ENCODE measurements at places on chromosomes 1 and 21.

GRCh38 chr1:203177036-203177405 lies 1.4 kb upstream of the MYBPH start:
- DNase-seq = no peak

DNA sequence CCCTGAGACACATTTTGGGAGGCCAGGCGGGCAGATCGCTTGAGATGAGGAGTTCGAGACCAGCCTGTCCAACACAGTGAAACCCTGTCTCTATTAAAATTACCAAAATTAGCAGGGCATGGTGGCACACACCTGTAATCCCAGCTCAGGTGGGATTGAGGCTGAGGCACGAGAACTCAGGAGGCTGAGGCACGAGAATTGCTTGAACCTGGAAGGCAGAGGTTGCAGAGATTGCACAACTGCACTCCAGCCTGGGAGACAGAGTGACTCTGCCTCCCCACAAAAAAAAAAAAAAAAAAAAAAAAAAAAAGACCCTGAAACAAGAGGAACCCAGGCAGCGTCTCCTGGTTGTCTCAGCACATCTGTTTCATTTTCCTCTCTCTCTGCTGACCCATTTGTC lies 24.2 kb downstream of the PGM1 start:
- DNase-seq = no peak

- no peak for DNase-seq
These were observed 4.8 kb upstream of the SIM2 start for GRCh38 chr21:36694031-36694515.

DNA sequence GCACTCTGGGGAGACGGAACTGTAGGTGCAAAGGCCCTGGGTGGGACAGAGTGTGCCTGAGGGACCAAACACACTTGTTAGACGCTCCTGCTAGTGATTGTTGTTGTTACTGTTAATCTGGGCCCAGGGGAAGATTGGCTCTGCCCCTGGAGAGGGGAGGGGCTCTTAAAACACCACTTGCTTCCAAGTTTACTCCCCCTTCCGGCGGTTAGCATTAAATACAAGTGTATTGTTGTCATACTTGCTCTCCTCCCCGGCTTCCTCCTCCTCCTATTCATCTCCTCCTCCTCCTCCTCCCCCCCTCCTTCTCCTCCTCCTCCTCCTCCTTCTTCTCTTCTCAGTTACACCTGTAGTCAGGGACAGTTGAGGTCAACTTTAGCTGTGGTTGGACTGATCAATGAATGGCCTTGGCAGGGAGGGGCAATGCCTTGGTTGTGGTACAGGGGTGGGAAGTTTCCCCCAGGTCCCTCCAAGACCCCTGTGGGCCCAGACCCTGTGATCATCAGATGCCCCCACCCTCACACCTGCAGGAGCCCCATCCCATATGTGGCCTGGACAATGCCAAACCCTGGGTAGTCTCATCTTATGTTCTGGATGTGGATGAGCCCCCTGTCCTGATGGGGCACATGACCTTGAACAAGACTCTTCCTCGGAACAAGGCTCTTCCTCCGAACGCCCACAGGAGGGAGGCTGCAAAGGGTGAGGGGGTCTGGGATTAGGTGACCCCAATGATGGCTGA lies 217.3 kb downstream of the PTPRU start:
- DNase-seq = peak; percentile 36

DNA sequence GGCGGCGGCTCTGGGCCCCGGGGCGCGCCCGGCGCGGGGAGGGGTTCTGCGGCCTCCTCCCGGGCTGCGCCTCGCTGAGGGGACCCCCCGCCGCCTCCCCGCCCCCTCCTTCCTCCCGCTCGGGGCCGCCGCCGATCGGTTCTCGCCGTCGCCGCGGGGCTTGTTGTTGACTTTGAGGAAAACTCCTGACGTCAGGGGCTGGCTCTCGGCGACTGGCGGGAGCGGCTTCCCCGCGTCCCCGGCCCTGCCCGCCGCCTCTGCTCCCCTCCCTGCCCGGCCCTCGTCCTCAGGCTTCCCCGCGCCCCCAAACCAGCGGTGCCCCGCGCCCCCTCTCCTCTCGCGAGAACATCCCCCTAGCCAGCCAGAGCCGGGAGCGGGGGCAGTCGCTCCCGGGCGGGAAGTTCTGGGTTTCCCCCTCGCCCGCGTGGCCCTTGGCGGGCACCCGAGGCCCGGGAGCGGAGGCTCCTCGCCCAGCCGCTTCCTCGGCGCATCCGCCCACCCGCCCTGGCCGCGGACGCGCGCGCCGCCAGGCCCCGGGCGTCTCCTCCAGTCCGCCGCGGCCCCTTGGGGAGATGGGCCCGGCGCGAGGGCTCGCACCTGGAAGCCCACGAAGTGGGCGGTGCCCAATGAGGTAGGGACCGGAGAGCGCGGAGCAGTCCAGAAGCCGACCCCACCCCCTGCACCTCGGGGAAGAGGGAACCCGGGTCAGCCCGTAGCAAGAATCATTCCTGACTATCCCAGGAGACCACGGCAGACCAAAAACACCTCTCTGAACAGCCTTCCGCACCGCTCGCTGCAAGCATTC lies 611 bp upstream of the AKT3 start:
- DNase-seq = peak; percentile 27

- DNase-seq = peak; percentile 34
These were observed 5.0 kb downstream of the PFKL start for GRCh38 chr21:44304877-44305293.

- no peak for DNase-seq
These were observed 3.1 kb downstream of the NSUN4 start for GRCh38 chr1:46343705-46344104.

- peak; percentile 20 for DNase-seq
These were observed 123.9 kb upstream of the PPP2R5A start for GRCh38 chr1:212161231-212161781.

GRCh38 chr1:109307274-109308021 lies 637 bp upstream of the MYBPHL start:
- no peak for DNase-seq

GRCh38 chr1:177065430-177065829 lies 99.1 kb downstream of the ASTN1 start:
- DNase-seq = no peak

GRCh38 chr1:70256664-70257063 lies 35.5 kb downstream of the SRSF11 start:
- DNase-seq = no peak

DNA sequence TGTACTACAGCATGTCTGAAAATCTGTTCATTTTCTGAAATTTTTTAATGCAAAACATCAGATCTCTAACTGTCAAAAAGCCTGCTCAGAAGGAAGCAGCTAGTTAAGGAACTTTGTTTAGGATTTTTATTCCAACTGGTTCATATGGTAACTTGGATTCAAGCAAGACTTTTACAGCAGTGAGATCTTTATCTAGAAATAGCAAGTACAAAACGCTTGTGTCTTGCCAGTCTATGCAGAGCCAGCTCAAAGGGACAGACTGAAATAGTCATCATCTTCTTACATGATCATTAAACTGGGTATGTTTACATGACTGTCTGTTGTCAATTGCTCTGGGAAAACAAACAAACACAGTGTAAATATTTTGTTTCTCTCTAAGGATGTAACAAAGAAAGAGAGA lies 37.6 kb downstream of the DDAH1 start:
- no peak for DNase-seq

- no peak for DNase-seq
These were observed 14.3 kb downstream of the UMODL1 start for GRCh38 chr21:42085246-42086077.

- DNase-seq = peak; percentile 41
These were observed 75.0 kb downstream of the EPS15 start for GRCh38 chr1:51444096-51444495.

DNA sequence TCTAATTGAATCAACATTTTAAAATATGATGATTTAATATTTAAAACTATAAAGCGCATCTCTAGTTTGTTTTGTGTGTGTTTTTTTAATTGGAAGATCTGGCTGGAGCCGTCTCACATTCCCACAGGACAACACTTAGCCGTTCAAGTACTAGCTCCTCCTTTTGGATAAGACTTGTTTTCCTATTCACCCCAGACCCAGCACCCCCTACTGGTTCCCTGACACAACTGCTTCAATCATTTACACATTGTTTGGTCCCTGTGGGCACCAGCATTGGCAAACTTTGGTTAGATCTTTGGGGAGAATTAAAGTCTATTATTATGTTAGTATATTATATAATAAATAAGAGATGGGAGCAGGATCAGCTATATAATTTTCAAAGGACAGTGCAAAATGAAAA lies 34.5 kb downstream of the TYW3 start:
- DNase-seq = peak; percentile 12

DNA sequence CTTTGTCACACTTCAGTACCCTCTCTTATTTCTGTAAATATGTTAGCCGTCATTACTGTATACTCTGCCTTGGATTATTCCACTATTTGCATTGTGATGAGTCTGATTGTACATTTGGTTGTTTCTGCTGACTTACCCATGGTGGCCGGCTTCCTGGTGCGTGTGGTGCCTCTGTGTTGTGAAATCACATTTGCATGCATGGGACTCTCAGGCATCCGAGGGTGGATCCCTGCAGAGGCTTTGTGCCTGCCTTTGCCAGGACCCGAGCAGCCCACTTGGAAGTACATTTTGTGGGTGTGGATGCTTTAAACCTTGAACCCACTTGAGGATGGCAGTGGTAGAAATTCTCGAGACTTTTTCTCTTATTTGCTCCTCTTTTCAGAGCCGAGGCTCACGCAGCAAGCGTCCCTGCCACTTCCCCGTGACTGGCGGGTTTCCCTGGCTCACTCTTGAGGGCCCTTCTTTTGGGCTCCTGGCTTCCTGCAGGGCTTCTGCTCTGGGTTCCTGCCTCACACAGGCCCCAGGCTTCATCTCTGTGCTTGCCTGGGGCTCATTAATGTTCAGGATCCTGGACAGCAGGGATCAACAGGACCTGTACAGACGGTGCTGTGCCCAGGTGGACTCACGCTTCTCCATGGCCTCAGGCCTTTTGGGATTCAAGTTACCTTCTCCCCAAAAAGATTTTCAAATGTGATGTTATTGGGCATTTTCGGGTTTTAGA lies 36.6 kb downstream of the POFUT2 start:
- DNase-seq = no peak

GRCh38 chr1:197638316-197638715 lies 137.0 kb downstream of the DENND1B start:
- DNase-seq = no peak

DNA sequence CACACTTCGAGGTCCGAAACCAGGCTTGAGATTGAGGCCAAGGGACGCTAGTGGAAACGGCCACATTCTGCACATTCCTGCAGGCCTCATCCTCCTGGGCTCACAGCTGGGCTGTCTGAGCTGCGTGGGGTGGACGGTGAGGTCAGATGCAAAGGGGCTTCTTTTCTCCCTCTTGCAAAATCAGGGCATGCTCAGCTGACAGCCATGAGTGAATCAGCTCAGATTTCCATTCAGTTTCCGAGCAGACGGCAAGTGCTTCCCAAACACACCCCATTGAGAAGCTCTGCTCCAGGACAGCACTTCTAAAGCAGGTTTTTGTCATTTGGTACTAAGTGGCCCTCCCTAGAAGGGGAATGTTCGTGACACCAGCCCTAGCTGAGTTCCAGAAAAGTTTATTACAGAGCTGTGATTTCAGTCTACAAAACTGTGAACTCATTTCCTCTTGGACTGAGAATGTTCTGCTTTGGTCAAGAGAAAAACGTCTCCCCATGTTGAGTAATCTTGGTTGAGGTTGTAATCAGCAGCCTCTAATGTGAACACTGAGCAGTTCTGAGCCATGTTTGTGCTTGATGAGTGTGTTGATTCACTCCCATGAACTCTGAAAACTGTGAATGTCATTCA lies 10.0 kb downstream of the PDPN start:
- no peak for DNase-seq

GRCh38 chr1:41615316-41615715 lies 130.8 kb upstream of the EDN2 start:
- no peak for DNase-seq

- no peak for DNase-seq
These were observed 50.2 kb upstream of the RUNX1 start for GRCh38 chr21:35099310-35099709.

- no peak for DNase-seq
These were observed 4.6 kb downstream of the S100A9 start for GRCh38 chr1:153362187-153362775.

DNA sequence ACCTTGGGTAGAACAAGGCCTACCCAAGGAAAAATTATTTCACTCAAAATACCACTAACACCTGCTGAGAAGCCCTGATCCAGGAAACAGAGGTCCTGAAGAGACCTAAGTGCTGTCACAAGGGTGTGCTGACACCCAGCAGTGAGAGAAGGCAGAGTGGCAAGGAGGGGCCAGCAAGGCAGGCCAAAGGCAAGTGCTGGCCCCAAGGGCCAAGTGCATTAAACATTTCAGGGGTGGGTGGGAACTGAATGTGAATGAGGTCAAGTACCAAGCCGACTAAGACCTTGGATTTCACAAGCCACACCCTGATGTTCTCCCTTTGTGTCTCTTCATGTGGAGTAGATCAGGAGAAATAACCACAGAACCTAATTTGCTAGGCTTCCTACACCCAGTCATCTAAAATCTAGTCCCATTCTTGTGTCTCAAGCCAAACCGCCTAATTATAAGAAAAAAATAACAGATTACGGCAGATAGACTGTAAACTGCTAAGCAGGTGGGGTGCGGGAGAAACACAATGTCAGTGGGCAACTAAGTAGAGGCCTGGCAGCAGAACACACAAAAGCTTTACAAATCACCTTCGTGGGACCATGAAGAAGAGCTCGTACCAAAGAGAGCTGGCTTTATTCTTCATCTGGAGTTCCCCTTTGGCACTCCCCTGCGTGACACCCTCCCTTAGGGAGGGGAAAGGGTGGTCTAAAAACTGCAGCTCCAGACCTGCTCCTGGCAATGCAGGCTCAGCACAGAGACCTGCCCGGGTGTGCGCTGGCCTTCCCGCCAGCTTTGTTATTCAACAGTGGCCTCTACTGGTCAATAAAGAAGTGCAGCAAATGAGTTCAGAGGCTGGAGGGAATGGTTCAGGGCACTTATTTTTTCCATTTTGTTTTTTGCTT lies 8.7 kb downstream of the UBE2G2 start:
- peak; percentile 55 for DNase-seq

- no peak for DNase-seq
These were observed 39.5 kb upstream of the STMN1 start for GRCh38 chr1:25945761-25946160.

DNA sequence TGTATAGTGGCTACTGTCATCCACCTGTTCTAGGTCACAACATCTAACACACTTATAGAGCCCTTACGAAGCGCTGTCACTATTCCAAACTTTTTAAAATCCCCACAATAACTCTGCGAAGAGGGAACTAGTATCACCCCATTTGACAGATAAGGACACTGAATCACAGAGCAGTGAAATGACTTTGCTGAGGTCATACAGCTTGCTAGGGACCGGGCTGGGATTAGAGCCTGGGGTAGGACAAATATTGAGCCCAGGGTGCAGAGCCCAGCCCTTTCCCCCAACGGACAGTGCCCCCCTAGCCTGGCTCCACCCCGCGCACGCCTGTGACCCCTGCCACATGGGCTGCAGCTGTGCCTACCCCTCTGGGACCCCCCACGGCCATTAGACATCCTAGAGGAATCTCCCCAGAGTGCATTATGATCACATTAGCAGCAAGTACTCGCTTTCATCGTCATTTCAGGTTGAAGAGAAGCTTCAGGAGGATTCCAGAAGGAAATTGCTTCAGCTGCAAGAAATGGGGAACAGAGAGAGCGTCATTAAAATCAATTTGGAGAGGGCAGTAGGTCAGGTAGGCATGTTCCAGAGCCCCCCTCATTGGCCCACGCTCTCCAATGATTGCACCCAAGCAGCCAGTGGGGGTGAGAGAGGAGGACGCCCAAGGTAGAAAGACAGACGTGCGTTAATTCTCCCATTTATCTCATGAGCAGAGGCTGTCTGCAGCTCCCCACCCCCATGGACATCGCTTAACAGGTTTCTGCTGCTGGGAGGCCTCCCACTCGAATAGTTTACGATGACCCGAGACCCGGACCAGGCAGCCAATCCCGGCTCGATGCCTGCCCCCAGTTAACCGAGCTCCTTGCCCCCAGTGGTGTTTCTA lies 77.2 kb downstream of the FHAD1 start:
- DNase-seq = no peak

Measured in activated CD4-positive, alpha-beta T cell treated with anti-CD3 and anti-CD28 coated beads, Interleukin-2, Interleukin-4, amounts not matched to agents 100 ng/mL and 50 ng/mL, durations not matched to agents 16 hours and 8 hours (primary cell).